ENCODE measurements at places on chromosomes 7 and 10.

DNA sequence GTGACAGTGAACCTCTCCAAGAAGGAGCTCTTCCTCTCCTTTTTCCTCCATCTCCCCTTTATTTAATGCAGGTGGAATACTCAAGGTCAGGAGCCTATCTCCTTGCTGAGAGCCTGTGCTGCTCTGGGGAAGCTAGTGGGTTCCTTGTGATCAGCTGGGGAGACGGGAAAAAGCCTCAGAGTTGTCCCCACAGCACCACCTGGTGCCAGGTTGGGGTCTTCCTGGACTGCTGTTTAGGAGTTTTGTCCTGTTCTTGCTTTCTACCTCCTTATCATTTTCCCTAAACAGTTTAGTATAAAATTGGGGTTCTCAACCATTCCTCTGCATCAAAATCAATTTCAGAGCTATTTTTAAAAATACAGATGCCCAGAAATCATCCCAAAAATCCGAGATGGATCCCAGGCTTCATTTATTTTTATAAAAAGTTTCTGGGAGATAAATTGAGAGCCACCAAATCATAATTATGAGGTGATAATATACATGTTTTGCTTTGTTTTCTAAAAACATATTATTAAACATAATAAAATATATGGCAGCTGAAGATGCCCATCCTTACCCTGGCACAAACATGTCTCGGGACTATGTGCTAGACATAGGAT lies 44.3 kb downstream of the MACC1 start:
- DNase-seq: no peak

GRCh38 chr7:95546647-95547046 lies 49.7 kb downstream of the PDK4 start:
- DNase-seq: no peak

- DNase-seq: no peak
These were observed 101.2 kb downstream of the KIAA1217 start for GRCh38 chr10:24310104-24310503.

DNA sequence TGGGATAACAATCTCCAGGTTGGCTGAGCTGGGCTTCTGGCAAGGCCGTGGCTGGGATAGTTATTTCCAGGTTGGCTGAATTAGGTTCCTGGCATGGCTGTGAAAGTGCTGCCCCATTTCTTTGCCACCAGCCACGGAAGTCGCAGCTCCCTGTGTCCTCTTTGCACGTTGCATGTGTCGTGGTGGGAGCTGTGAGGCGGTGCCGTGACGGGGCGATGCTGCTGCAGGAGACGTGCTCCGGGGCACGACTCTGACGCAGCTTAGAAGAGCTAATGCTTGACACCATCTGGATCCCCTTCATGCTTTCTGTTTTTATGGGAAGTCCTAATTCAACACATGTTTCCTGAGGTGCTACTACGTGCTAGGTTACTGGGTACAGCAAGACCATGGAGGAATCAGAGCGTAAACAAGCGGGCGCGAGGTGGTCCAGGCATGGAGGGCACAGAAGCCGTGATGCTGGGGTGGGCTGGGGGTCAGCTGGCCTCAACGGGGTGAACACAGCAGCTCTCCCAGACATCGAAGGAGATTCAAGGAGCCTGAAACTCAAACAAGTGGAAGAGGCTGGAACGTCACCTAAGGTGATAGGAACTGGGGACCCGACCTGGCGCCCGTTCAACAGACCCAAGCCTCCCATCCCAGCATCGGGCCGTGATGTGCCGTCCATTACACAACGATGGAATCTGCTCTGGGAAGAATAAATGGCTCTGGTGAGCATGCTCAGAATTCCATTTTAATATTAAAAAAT lies 407.1 kb downstream of the DNAJB6 start:
- no peak for DNase-seq

DNA sequence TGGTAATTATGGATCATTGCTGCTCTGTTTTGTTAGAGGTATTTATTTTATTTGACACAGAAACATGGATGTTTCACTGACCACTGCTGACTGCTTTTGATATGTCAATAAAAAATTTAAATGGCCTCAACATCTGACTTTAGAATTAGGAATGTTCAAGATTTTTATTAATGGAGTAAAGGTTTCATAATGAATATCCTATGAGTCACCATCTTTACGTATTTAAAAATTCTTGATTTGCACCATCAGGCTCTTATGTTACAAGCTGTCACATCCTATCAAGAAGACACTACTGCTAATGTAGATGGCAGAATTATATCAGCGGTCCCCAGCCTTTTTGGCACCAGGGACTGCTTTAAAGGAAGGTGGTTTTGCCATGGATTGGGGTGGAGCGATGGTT lies 578.7 kb upstream of the NRP1 start:
- DNase-seq: no peak

- DNase-seq: no peak
These were observed 98.4 kb upstream of the GJD4 start for GRCh38 chr10:35506741-35507140.

DNA sequence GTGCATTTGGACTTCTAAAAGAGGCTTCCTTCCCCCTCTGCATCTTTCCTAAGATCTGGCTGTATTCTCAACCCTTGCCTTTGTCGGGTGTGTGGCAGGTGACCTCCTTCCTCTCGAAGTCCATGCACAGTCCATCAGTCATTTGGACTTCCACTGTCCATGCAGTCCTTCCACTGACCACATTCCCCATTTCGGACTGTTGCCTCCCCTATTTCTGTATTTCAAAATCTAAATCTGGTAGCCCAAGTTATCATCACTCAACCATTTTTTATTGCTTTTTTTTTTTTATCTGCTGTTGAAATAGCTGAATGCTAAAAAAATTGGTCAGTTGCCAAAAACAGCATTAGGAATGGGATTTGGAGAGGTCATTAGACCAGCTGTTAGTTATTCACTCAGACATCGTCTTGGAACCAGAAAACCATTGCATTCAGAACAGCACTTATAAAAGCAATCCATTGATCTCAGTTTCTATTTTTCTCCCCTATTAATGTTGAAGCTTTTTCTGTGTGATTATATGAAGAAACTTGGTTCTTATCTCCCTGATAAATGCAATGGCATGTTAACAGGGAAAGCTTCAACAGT lies 575.6 kb downstream of the KIF20B start:
- DNase-seq: no peak

- DNase-seq: no peak
These were observed 57.7 kb downstream of the SLIT1 start for GRCh38 chr10:97128039-97128492.

Measured in CD4-positive, alpha-beta T cell treated with Interleukin-4 for 4 hours (primary cell).